ENCODE measurements at places on chromosomes 13 and 19.

GRCh38 chr13:98324105-98324504, 147.0 kb upstream of the RNF113B start:
- no peak for DNase-seq

- no peak for DNase-seq
These were observed 46.5 kb upstream of the KPNA3 start for GRCh38 chr13:49838989-49839388.

DNA sequence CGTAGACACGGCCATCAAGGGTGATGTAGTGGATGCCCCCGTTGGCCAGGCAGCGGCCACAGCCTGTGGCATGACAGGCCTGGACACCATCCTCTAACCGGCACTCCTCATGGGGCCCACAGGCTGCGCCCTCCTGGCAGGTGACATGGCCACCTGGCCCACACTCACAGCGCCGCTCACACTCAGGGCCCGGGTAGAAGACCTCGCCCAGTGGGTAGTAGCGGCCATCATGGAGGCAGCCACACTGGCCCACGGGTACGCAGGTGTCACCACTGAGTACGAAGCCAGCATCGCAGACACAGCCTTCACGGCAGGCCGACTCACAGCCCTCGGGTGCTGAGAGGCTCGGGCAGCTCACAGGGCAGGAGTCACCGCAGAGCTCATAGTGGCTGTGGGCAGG, 27.2 kb upstream of the FBL start:
- no peak for DNase-seq

GRCh38 chr19:4870025-4870700, 2.7 kb upstream of the PLIN3 start:
- no peak for DNase-seq

DNA sequence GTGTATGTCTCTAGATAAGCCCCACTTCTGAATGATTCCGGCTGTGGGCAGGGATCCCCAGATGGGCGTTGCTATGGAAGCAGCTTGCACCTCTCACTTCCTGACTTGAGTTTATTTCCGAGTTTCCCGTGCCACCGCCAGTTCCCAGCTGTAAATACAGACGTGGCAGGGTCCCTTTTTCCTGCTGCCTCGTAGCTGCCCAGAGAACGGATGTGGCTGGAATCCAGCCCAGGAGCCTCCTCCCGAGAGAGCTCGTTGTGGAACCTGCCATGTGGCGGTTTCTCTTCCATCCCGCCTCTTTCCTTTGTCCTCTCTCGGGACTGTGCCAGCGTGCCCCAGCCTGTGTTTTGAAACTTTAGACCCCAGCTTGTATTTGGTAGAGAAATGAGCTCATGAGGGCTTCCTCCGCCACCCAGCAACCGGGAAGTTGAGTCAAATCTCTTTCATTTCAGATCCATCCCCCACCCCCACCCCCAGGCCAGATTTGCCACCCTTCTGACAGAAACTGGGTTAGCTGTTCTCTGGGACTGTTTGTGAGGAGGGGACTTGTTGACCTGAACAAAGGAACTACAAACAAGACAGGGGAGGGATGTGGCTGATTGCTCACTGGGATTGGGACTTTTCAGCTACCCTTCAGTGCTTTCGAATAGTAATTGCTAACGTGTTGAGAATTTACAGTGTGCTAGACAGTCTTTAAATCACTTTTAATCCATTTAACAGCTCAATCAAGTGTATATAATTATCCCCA, 96.6 kb downstream of the SIPA1L3 start:
- DNase-seq: no peak

DNA sequence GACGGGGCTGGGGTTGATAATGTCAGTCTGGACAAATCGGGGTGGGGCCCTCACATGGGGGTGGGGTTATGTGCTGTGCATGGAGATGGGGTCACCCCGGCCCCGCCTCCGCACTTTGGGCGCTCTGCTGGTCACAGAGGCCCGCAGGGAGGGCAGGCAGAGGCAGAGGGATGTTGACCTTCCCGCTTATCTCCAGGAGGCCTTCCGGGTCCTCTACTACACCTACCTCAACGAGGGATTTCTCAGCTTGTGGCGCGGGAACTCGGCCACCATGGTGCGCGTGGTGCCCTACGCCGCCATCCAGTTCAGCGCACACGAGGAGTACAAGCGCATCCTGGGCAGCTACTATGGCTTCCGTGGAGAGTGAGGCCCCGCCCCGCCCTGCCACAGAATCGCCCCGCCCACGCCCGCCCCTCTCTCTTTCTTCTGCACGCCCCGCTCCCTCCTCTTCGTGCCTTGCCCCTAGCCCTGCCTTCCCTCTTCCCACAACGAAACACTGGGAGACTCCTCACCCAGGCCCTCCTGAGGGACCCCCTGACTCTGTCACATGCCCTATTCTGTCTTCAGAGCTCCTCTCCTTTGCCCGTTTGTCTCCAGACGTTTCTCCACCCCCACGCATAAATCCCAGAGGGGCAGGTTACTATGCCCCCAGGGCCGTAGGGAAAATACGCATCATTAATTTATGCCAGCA, 32.8 kb downstream of the TMEM161A start:
- no peak for DNase-seq

DNA sequence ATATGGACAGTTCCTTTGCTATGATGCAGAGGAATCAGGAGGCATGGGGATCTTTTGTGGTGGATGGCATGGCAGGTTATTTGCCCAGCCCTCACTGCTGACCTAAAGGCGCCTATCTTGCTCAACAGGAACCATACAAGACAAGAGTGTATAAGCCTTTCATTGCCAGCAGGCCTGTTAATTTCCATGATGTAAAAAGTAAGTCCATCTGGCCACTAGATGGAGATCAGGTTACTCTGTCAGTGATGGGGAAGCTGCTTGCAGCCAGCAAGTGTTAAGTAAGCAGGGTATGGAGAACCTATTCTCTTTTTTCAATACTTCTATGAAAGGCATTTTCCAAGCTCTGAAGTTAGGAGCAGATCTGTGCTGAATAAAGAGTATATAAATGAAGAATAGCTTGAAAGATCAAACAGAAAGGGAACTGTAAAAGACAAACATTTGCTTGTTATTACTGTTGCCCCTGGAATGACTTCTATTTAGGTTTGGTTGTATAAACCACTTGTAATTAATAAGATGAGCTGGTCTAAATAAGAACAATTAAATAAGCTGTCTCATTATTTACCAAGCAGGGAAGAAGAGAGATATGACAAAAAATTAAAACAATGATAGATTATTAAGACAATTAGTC, 210.9 kb downstream of the RGCC start:
- no peak for DNase-seq

GRCh38 chr13:74423434-74423833, 289.2 kb upstream of the KLF12 start:
- DNase-seq: no peak

- no peak for DNase-seq
These were observed 155.2 kb upstream of the MAB21L1 start for GRCh38 chr13:35631666-35632065.

GRCh38 chr13:32032759-32033158, 1.2 kb downstream of the FRY start:
- no peak for DNase-seq

DNA sequence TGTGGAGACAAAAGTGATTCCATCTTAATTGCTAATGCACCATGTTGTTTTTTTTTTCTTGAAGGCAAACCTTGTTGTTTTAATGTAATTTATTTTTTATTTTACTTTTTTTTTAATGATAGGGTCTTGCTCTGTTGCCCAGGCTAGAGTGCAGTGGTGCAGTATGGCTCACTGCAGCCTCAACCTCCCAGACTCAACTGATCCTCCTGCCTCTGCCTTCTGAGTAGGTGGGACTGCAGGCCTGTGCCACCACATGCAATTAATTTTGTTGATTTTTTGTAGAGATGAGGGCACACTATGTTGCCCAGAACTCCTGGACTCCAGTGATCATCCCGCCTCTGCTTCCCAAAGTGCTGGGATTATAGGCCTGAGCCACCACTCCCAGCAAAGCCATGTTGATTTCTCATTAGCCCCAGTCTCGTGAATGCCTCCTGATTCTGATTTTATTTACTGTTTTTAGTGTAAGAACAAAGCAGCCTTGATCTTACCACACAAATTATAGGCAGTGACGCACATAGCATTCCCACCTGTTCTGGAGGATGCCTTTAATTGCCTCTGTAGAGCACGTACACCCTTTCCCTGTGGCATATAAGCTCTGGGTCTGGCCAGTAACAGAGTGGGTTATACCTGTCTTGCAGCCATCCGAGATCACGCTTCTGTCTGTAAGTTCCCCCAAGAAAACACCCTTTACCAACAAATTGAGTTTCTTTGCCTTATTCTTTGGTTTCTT, 150.4 kb downstream of the GGACT start:
- no peak for DNase-seq

DNA sequence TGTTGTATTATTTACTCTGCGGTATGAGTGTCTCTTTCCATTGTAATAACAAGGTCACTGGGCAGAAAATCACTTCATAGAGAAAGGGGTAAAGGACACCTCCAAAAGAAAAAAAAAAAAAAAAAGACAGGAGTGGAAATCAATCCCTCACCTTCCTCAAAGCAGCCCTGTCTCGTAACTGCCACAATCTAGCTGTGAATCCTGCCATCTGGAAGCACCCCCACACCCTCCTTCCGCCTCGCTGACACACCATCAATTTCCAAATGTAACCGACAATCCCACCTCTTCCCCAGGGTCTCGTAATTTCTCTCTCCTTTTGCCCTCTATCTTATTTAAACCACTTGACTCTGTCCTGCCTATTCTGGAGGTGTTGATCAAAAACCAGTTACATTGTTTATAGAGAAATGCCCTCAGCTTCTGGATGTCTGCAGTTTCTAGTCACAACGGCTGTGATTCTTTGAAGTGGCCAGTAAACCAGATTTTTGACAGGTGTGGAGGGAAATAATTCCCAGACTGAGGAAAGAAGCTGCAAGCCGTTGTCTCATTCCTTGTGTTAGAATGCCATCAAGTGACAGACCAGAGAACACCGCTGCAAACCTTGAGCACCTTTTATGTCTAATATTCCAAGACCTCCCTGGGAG, 9.1 kb upstream of the POP4 start:
- no peak for DNase-seq

DNA sequence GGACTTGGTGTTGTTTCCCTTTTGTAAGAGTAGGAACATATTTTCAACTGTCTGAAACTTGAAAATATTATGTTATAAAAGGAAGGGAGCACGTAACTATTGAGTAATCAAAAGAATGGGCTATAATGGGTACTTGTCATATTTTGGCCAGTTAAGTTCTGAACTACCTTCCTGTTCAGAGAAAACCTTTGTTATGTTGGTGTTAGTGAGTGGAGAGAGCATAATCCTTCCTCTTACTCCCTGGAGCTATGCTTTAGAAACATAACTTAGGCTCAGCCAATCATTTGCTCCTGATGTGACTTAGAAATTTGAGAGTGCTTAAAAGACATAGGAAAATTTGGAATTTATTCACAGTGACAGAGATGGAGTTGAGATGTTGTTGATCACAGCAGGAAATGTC, 482.5 kb upstream of the SPRY2 start:
- no peak for DNase-seq

DNA sequence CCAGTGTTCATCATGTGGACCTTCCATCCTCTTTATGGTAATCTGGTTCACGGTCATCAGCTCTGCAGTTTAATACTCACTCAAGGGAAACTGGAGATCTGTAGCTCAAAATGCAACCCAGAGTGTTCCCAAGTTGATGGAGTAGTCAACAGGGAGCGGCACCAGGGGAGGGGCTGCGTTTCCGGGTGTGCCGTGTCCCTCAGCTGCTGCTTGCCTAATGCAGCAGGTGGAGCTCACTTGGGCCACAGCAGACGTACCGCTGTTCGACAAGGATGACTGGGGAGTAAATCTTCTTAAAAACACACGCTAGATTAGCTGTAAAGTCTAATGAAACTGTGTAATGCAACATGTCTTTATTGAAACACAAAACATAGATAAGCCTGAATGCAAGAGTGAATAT, 81.1 kb downstream of the TNFSF13B start:
- DNase-seq: no peak

DNA sequence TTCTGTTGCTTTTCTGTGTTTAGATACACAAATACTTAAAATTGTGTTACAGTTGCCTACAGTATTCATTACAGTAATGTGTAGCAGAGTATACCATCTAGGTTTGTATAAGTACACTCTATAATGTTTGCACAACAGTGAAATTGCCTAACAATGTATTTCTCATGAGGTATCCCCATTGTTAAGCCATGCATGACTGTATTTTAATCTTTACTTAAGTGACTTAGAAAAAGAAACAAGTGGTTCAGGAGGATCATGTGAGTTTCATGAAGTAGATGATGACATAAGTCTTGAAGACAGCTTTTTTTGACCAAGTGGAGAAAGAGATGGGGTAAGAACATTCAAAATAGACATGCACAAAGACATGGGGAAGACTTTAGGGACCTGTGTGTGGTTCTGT, 8.4 kb upstream of the KCTD4 start:
- no peak for DNase-seq

GRCh38 chr13:41150058-41150457, 17.5 kb upstream of the KBTBD6 start:
- DNase-seq: no peak

- no peak for DNase-seq
These were observed 349.5 kb downstream of the IRS2 start for GRCh38 chr13:109436841-109437240.

GRCh38 chr19:58229255-58229639, 533 bp downstream of the ZNF544 start:
- DNase-seq: no peak

GRCh38 chr13:34179481-34179880, 361.5 kb downstream of the RFC3 start:
- DNase-seq: no peak

GRCh38 chr19:5458420-5458819, 3.2 kb downstream of the ZNRF4 start:
- no peak for DNase-seq

All from activated CD8-positive, alpha-beta memory T cell treated with anti-CD3 and anti-CD28 coated beads for 1 hour (primary cell).